SW 1271 (cell line): ENCODE measurements at places on chromosomes 16 and 17.

DNA sequence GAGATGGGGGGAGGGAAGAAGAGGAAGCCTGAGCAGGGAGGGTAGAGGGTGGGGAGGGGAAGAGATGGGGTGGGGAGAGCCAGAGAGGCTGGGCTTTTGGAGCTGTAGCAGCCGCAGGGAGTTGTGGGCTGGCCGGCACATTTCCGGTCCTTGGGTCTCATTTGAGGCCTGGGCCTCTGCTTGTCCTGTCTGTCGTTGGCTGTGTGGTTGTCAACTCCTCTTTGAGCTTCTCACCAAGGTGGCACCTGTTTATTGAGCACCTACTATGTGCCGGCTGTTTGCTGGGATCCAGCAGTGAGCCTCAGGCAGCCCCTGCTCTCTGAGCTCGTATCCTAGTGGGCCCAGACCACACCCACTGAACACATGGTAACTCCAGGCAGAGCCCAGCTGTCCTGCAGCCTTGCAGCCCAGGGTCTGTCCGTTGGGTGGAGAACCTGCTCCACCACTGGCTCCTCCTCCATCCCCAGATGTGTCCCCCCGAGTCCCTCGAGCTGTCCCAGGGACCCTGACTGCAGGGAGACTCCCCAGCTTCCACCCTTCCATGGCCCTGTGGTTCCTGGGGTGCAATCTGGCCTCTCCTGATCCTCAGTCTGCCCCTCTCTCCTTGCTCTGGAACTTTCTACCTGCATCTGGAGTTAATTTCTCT lies 164.9 kb downstream of the IRF8 start:
- DNase-seq, result no peak

GRCh38 chr16:68592466-68593337 lies 52.4 kb upstream of the CDH3 start:
- no peak for DNase-seq

DNA sequence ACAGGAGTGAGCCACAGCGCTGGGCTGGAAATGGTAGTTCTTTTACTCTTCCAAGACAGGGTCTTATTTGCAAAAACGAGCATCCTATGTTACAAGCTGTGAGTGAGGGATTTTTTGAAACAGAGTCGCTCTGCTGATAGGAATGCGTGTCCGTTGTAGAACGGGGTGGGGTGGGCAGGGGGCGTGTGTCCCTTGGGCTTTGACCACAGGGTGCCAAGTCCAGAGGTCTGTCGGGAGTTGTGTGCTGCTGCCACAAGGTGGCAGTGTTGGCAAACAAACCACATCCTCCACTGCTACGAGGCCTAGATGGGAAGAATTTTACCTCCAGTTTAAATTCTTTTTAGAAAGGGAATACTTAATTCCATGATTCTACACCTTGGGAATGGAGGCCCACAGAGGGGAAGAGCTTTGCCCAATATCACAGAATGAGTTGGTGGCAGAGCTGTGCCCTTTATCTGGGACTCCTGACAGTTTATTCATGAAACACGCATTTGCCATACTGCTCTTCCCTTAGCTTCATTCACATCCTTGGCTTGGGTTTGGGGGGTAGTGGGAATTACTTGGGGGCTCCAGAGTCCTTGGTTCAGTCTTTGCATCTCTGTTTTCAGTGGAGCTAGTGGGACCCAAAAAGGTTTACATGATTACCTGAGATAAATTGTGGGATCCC lies 30.6 kb upstream of the ETV4 start:
- DNase-seq, result peak; percentile 46

DNA sequence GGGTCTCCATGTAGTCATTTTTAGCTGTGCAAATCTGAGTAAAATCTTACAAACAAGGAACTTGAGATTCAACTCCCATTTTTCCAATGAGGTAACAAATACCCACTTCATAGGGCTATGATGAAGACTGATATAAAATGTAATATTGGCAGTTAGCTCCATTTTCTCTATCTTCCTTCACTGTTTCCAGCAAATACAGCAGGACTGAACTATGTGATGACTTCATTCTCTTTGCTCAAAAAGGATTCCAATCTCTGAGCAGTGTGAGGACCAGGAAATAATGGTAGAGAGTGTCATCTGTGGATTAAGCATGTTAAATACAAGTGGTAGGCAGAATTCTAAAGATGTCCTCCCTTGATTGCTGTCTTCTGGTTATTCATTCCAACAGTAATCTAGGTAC lies 18.3 kb downstream of the RND2 start:
- no peak for DNase-seq

- DNase-seq, result no peak
These were observed 6.5 kb upstream of the FOXF1 start for GRCh38 chr16:86503830-86504229.

DNA sequence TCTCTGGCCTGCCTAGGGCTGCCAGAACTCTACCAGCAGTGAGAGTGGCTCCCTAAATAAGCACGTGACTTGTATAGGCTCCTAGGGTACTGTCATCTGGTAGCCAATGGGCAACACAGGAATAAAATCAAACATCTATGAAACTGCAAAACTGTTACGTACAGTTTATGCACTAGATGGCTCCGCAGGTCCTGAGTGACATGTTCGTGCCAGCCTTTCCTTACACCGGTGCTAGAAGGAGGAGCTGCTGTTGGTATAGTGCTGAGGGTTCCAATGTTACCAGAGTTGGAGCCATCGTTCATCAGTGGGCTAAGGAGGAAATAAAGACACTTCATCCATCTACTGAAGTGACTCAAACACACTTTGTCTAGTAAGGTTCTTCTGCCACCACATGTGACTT lies 63.2 kb upstream of the TRAP1 start:
- no peak for DNase-seq

GRCh38 chr16:66925322-66925840 lies at the start of gene RRAD:
RRAD (minus strand) TSS chr16:66925535; CDS start chr16:66925179, 356 bp downstream.
- DNase-seq, result no peak

DNA sequence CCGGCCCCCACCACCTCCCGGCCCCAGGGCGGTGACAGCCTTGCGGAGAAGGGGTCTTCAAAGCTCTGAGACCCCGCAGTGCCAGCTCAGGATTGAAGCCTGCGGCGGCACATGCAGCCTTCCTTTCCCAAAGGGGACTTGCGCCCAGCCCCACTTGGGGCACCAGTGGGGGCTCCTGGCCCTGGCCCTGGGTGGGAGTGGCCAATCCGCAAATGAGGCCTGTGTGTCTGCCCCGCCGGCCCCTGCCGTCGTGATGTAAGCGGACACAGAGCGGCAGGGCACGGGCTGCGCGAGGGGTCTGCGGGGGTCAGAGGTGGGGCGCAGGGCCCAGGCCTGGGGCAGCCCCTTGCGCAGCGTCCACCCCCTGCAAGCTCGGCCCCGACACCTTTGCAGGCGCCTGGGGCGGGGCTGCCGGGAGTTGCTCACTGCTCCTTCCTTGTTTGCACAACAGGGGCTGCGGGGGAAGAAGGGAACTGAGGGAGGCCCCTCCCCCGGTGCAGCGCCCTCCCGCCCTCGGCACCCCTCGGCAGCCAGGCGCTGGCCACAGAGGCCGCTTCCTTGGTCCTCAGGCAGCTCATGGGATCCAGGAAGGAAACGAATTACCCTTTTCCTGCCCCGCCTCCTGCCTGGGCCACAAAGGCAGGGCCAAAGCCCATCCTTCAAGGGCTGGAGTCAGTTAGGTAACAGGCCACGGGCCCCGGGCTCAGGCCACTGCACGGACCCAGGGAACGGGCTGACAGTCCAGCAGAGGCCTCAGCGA lies 2.9 kb downstream of the SLC16A3 start:
- no peak for DNase-seq
